ENCODE measurements at places on chromosomes 11 and 22.

DNA sequence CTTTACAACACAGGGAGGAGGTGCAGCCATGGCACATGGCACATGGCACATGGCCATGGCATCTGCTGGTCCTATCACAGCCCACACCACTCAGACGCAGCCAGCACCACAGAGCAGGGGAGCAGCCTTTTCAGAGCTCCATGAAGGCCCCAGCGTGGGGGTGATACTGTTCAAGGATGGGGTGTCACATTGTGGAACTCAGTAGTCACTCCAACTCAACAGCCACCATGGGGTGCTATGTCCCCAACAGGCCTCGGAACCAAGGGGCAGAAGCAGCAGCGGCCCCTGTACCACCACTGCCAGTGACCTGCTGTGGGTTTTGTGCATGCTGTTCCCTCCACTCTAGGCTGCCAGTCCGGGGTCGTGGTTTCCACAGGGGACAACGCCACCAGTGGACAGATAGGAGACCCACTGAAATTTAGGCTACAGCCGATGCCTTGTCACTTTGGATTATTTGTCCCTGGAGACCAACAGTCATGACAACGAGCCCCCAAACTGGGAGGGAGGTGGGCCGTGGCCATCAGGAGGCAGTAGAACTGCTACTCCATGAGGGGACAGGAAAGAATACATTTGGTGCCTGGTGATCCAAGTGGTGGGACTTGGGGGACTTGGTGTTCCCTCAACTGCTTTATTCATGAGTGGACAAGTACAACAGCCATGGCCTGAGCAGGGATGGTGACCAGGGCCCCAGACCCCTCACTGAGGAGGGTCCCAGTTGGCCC lies 30.4 kb upstream of the CD81 start:
- DNase-seq, result no peak

GRCh38 chr11:122852074-122852795 lies 13.9 kb downstream of the CRTAM start:
- DNase-seq, result peak; percentile 42

DNA sequence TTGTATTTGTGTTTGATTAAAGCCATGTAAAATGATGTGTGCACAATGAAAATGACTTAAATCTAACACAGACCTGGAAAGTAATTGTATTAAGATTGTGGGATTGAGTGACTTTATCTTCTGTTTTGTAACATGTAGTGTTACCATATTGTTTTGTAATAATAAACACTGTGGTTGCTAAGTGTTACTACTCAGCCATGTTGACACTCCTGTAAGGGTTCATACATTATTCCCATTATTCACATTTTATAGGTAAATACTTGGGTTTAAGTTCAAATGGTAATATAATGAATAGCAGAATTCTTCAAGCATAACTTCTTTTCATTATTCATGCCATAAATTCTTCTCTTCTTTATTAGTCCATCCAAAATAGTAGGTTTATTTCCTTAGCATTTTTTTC lies 69.0 kb downstream of the ZC3H12C start:
- DNase-seq, result no peak

DNA sequence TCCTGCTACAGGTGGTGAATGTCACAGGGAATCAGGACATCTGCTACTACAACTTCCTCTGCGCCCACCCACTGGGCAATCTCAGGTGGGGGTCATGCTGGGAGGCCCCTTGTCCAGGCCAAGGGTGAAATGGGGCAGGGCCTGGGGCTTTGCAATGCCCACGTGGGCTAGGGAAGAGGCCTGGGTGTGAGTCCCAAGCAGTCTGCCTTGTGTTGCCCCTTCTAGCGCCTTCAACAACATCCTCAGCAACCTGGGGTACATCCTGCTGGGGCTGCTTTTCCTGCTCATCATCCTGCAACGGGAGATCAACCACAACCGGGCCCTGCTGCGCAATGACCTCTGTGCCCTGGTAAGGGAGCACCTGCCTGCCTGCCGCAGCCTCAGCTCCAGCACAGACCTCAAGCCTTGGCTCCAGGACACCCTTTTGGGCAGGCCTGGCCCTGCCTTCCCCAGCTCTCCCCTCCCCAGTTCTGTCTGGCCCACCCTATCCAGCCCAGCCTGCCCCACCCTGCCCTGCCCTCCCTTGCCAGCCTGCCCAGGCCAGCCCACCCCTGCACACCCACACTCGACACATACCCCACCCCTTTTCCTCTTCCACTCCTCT lies 9.1 kb upstream of the TAGLN start:
- no peak for DNase-seq

- no peak for DNase-seq
Measured at GRCh38 chr22:42716221-42716620, 4.4 kb downstream of the A4GALT start.

- no peak for DNase-seq
Measured at GRCh38 chr11:6377902-6378639, 12.2 kb upstream of the SMPD1 start.

GRCh38 chr11:66112041-66112491 lies 42.0 kb downstream of the PACS1 start:
- DNase-seq, result no peak

DNA sequence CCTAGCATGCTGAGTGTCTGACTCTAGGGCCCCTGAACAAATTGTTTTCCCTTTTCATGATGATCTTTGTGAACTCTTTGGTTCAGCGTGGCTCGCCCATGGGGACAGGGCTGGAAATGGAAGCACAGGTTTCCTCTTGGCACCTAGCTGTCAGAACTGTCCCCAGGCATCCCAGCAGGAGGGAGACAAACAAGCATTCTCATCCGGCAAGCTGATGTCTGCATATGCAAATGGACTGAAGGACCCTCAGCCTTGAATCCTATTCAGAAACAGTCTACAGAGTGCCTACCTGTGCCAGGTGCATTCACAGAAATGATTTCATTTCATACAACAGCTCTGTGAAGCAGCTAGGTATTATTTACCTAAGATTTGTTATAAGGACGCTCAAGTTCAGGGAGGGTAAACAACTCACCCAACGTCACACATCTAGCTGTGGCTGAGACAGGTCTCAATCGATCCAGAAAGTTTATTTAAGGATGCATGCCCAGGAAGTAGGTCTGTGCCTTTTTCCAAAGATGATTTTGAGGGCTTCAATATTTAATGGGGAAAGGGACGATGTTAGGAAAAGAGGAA lies 176.4 kb downstream of the KIRREL3 start:
- DNase-seq, result no peak

DNA sequence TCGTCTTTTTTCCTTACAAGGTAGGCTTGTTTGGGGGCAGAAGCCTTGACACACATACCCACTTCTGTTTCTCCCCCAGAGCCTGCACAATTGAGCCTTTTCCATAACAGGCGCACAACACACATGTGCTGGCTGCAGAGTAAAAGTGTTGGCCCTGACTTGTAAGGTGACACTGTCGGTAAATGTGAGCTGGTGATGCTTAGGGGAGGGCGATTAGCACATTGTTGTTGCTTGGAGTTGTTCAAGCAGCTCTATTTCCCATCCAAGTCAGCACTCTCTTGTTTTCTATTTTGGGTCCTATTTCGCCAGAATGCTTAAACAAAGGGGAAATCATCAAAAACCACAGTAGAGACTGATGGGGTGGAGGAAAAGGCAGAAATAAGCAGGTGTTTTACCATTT lies 51.9 kb upstream of the PTPRJ start:
- DNase-seq, result no peak

- DNase-seq, result peak; percentile 65
Measured at GRCh38 chr11:122756417-122756816, 81.9 kb upstream of the CRTAM start.

GRCh38 chr22:22404598-22405284 lies 103.8 kb downstream of the ZNF280B start:
- DNase-seq, result no peak

GRCh38 chr11:110797453-110797852 lies 85.2 kb upstream of the ARHGAP20 start:
- DNase-seq, result peak; percentile 13

GRCh38 chr11:107651672-107652071 lies 60.2 kb downstream of the SLN start:
- no peak for DNase-seq

GRCh38 chr11:17588721-17589120 lies 41.7 kb downstream of the OTOG start:
- no peak for DNase-seq

- DNase-seq, result no peak
Measured at GRCh38 chr11:119236490-119236889, 30.4 kb downstream of the CBL start.

- DNase-seq, result no peak
Measured at GRCh38 chr11:34631737-34632104, 10.8 kb downstream of the EHF start.

- DNase-seq, result no peak
Measured at GRCh38 chr11:62150887-62151736, 27.3 kb downstream of the INCENP start.

DNA sequence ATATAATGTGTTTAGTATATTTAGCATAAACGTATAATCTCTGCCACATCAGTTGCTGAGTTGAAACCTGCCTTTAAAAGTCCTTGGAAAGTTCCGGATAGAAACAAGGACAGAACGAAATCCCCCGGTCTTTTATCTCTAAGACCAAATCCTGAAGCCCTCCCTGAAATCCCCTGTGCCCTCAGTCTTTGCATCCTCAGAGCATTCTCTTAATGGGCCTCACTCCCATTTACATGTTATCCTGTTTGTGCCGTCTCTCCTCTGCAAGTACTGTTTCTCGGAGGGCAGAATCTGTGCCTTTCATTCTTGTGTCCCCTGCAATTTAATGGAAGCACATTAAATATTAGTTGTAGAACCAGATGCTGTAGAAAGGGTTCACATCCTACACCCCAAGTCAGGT lies 56.0 kb downstream of the ZNRF3 start:
- DNase-seq, result no peak

GRCh38 chr22:27397954-27398342 lies 403.6 kb downstream of the MN1 start:
- no peak for DNase-seq

DNA sequence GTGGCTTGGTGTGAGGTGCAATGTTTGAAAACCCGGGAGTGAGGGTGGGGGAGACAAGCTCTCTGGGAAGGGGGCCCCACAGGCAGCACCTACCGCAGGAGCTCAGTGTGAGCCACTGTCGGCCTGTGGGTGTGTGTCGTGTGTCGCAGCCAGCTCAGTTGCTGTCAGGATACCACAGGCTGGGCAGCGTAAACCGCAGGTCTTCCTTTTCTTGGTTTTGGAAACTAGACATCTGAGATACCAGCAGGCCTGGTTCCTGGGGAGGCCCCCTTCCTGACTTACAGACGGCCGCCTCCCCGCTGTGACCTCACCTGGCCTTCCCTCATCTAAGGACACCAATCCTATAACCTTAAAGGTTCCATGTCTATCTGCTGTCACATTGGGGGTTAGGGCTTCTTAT lies 19.4 kb downstream of the IRF7 start:
- no peak for DNase-seq

- no peak for DNase-seq
Measured at GRCh38 chr22:36471341-36471821, 10.1 kb downstream of the TXN2 start.

DNA sequence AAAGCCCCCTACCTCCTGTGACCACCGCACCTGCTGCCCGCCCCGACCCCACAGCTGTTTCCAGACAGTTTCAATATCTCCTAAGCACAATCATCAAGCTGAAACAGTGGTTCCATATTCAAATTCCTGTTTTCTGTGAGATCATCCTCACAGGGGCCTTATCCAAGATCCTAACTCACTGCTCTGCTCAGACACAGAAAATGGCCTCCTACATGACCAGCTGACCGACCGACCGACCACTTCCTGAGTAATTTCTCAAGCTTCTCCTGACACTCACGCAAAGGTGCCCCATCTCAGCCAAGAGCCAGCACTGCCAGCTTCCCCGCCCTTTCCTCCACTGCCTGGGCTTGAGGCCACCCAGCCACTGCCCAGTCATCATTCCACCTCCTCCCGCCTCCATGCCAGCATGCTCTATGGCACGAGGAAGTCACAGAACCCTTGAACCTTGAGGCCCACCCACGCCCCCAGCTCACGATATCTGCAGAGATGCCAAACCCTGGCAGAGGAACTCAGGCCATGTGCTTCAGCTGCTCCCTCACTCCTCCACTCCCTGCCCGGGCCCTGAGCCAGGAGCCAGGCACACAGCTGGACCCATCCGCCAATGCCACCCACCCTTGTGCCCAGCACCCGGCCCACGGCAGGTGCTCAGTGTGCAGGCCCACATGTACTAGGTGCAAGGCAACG lies 14.0 kb downstream of the KIAA0930 start:
- DNase-seq, result no peak

DNA sequence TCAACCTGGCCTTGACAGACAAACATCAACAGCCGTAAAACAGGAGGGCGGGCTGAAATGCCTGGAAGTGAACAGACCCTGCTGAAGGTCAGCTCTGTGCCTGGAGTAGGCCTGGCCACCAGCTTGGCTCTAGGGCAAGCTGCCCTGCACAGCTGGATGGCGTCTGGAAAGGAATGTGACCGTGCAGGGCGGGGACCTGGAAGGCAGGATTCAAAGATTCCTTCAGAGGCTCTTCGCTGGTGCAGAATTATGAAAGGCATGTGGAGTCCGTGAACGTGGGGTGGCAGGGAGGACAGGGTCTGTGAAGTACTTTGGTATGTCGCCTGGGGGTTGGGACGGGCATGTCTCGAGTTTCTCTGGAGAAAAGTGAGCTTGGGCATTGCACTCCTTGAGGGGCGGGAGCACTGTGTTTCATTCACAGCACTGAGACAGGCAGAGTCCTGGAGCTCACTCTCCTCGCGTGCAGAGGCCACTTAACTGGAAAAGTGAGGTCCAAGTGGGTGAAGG lies 1.5 kb downstream of the EHD1 start:
- no peak for DNase-seq

- no peak for DNase-seq
Measured at GRCh38 chr11:18294862-18295261, 27.1 kb downstream of the HPS5 start.

DNA sequence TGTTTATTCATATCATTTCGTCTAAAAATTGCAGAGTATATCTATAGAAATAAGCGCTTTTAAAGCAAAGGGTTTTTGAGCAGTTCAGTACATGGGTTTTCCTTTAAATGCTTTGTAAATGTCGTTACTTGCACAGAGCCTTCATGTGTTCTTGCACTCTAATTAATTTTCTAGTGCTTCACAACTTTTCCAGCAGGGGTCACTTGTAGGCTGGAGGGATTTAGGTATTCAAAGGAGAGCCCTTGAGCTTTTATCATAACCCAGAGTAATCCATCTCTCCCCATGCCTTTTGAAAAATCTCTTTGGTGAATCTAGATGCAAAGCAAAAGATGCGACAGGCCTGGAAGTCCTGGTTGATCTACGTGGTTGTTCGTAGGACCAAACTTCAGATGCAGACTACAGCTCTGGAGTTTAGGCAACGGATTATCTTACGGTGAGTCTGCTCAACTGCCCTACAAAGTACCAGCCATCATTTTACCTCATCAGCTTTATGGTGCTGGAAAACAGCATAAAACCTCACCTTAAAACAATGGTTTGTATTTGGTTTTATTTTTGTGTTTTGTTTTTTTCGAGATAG lies 60.4 kb downstream of the SFI1 start:
- peak; percentile 41 for DNase-seq

- DNase-seq, result peak; percentile 62
Measured at GRCh38 chr22:37472418-37473006, 13.7 kb downstream of the MFNG start.

- peak; percentile 43 for DNase-seq
Measured at GRCh38 chr11:102367364-102367763, 20.4 kb downstream of the BIRC2 start.

GRCh38 chr11:131762346-131763110 lies 392.1 kb downstream of the NTM start:
- DNase-seq, result no peak

- no peak for DNase-seq
Measured at GRCh38 chr22:31983911-31984656, 39.7 kb downstream of the YWHAH start.

Data from CD4-positive, alpha-beta T cell treated with Interleukin-12 subunit alpha and Interleukin-12 subunit beta, for 1 hour (primary cell).